ENCODE measurements at places on chromosomes 2 and 18.

- DNase-seq = no peak
These were observed 9.5 kb upstream of the MALL start for GRCh38 chr2:110124939-110125691.

DNA sequence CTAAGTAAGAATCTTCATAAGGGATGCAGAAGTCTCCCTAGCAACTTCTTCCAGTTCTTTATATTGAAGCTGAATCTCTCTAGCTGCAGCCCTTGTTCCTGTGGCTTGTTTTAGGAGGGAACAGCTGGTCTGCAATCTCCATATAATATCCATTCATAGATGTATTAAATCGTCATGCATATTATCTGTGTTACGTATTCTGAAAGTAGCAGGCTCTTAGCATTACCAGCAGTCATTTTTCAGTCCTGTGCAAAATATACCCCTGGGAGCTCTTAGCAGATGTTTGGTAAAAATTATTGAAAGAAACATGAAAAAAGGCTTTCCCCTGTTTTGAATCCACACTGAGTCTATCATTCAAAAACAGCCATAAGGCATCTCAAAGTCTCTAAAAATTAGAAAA is 385.3 kb downstream of the IRS1 start:
- no peak for DNase-seq

DNA sequence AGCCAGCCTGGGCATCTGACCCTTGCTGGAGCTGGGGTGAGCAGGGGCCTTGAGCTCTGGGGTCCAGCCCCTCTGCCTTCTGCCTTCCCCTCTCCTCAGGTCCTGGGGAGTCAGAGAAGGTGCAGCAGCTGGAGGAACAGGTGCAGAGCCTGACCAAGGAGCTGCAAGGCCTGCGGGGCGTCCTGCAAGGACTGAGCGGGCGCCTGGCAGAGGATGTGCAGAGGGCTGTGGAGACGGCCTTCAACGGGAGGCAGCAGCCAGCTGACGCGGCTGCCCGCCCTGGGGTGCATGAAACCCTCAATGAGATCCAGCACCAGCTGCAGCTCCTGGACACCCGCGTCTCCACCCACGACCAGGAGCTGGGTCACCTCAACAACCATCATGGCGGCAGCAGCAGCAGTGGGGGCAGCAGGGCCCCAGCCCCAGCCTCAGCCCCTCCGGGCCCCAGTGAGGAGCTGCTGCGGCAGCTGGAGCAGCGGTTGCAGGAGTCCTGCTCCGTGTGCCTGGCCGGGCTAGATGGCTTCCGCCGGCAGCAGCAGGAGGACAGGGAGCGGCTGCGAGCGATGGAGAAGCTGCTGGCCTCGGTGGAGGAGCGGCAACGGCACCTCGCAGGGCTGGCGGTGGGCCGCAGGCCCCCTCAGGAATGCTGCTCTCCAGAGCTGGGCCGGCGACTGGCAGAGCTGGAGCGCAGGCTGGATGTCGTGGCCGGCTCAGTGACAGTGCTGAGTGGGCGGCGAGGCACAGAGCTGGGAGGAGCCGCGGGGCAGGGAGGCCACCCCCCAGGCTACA is 3.8 kb downstream of the EMILIN1 start:
- DNase-seq = no peak

- DNase-seq = no peak
These were observed 41.9 kb downstream of the ZNF521 start for GRCh38 chr18:25310045-25310444.

DNA sequence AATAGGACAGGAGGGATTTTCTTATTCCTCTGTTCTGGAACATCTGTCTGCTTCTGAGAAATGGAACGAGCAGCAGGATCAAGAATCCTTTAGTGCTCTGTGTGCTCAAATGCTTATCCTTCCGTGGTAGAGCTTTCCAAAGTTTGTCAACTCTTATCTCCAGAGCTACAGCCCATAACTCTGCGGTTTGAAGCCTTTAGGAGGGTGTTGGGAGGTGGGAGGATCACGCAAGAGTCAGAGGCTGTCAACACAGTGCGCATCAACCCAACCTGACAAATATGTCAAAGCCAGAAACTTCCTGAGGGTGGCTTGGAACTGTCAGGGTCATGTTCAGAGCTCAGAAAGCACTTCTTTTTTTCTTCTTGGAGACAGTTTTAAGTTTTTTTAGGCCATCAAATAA is 95.9 kb downstream of the CRIM1 start:
- DNase-seq = no peak

- DNase-seq = no peak
These were observed 260.8 kb downstream of the SH3BP4 start for GRCh38 chr2:235212501-235213158.

DNA sequence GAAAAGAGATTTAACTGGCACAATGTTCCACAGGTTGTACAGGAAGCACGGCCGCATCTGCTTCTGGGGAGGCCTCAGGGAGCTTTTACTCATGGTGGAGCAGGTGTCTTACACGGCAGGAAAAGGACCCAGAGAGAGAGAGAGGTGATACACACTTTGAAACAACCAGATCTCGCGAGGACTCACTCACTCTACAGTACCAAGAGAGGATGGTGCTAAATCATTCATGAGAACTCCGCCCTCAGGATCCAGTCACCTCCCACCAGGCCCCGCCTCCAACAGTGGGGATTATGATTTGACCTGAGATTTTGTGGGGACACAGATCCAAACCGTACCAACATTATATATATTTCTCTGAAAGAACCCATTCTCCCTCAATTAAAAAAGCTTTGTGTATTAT is 79.7 kb upstream of the DOCK10 start:
- no peak for DNase-seq

DNA sequence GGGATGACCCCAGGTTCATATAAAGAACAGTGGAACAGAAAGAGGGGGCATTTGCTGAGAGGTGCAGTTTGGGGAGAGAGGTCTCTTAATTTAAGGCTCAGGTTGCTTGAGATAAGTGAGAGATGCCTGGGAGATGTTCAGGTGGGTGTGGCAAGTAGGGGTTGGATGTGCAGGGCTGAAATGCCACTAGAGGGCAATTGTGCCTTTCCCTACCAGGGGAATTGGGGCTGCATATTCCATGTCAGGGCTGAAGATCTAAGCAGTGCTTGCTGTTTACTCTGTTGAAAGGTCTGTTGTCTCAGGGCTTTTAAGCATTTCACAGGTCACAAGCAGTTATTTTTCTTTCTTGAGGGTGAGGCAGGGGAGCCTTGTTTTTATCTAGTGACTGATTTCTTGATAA is 7.8 kb downstream of the CCDC85A start:
- no peak for DNase-seq

DNA sequence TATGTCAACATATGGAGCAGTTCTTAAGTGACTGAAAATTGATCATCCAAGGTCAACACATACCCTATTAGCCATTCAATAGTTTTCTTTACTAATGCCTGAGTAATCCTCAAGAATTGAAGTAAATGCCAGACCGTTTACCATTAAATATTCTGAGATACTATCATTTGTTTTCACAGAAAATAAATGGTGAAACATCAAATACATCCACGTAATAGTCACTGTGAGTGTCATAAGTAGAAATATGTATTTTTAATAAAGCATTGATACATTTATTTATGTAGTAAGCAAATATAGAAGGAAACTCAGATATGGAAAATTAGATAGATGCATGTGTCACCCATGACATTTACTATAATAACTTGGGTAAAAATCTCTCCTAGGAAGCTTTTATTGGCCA is 927.8 kb upstream of the NRXN1 start:
- no peak for DNase-seq

DNA sequence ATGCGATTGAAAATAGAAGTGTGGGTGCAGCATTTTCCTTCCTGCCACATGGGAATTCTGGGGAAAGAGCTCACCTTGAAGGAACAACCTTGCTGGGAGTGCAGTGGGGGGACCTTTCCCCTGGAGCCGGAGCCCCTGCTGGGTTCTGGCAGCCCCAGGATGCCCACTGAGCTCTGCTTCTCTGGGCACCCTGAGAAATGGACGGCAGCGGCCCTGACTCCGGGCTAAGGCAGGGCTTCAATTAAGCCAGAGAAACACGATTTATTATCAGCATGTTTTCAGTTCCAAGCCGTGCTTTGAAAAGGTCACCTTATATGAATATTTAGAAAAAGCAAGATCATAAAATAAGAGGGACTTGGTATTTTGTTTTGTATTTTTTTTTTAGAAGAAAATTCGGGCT is 68.5 kb downstream of the KLHL29 start:
- no peak for DNase-seq

GRCh38 chr2:145290986-145291385 is 771.1 kb upstream of the ZEB2 start:
- DNase-seq = no peak

- DNase-seq = no peak
These were observed 271.5 kb upstream of the MMADHC start for GRCh38 chr2:149858901-149859634.

Measured in stimulated activated CD4-positive, alpha-beta T cell treated with anti-CD3 and anti-CD28 coated beads, Interleukin-1b, Interleukin-23, amount 100 ng/mL, for 1 hour (primary cell).